ENCODE measurements at places on chromosomes 13 and 19.

GRCh38 chr19:3440082-3440481, 40.2 kb downstream of the SMIM24 start:
- no peak for DNase-seq

DNA sequence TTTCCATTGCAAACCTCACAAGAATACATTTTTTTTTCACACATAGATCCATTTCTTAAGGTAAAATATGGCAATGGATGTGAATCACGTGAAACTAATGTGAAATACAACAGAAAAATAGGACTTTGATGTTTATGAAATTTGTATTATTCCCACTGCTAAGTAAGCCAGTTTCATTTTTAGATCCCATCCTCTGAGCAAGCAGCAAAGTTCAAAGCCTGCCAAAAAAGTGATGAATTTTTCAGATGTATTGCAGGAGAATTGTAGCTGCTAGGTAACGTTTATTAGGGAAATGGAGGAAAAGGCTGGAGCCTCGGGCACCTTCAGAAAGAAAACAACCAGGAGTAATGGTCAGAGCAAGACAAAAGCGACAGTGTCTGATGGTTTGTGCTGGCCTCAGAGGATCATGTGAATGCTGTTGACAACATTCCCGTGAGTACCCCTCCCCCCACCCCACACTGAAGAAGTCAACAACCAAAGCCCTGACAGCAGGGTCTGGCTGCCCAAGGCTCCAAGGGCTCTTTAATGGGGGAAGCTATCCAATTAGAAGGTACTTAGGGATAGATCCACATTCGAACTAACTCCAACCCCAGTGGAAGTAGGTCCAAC, 95.5 kb downstream of the OXGR1 start:
- no peak for DNase-seq

DNA sequence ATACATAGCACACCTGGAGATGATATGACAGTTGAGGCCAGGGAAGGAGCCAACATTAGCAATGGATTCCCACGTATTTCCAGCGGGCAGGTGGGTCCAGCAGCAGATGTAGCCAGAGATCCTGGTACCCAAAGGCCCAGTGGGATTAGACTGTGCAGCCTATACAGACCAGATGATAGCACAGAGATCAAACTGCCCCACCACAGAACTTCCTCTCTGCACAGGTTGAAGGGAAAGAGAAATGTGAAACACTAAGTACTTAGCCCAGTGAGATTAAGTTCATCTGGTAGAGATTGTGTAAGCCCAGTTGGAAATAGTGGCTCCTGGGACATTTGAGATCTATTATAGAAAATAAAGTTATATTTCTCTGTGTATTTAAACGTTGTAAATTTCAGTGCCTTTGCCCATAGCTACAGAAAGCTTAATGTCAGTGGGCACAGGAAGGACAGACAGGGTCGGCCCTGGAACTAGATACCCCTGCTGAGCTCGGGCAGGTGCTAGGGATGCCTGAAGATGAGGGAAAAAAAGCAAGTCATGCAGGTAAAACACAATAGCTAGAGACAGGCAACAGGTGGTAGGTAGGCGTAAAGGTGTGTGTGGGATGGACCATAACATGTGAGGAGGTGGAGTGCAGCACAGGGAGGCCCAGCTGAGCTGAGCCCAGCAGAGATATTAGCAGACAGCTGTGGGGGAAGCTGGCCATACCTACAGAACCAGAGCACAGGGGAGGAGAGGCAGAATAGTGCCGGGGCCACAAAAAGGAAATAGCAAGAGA, 27.3 kb upstream of the SPATA13 start:
- no peak for DNase-seq

- DNase-seq: no peak
Measured at GRCh38 chr19:56566904-56567273, 379 bp upstream of the ZNF470 start.

DNA sequence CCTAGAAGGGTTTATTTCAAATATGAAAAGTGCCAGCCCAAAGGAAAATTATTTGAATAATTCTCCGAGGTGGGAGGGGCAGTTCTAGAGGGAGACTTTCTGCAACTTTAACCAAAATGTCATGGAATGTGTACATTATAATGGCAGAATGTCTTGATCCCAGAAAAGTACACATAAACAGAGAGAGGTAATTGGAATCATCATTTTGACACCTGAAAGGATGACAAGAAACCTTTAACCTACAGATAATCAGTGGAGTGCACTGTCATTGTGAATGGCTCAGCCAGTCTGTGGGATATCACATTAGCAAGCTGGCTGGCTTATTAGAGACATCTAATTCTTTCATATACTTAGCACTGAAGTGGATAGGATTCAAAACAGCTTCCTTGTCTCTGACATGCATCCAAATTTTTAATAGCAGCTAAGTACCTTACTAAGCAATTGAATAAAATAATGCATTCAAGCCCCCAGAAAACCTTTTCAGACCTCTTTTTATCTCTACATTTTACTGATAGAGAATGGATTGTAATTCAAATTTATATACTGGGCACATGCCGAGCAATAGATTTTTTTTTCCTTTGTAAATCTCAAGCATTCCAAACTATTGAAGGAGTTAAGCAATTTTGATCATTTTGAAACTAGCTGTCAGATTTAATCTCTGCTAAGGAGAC, 468.6 kb downstream of the COG6 start:
- DNase-seq: no peak

DNA sequence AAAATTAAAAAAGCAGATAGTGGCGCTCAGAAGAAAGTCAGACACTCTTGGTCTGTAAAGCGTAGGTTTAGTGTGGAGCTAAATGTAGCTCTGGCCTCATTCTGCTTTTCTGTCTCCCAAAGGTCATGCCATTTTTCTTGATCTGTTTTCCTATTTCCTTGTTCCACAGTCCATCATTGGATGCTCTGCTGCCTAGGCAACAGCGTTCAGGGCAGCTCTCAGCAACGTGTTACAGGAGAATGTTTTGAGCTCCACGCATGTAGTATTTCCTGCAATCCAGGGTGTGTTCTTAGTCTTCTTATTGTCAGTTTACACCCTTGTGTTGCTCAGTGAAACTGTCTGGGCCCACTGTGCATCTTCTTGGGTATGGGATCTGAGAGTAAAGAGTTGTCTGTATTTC, 46.0 kb upstream of the PCDH8 start:
- no peak for DNase-seq

DNA sequence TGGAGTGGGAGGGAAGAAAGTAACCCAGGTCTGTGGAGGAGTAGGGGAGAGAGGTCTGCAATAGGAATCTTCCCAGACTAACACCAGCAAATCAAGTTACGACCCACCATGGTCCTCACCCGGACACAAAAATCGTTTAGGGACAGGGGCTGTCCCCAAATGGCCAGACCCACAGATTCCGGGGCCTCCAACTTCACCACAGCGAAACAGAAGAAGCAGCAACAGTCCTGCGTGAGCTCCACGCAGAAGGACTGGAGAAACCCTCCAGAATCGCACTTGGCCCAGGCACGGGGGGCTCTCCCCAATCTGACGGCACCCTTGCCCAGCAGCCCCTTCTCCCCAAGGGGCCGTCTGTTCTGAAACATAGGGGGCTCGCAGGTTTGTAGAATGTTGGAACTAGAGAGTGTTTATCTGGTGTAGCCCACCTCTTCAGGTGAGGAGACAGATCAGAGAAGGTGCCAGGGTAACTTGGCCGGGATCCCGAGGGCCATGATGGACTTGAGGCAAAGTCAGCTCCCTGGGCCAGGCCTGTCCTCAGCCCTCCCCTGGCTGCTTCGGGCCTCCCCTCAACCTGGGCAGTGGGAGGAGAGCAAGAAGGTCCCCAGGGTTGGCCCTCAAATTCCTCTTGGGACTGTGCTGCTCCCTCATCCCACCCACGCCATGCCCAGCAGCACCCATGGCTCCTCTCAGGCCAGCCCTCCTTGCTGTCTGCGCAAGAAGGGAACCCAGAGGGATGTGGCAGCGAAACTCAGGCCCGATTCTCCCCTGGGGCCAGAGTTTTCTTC, 82.5 kb upstream of the GPR183 start:
- DNase-seq: no peak

DNA sequence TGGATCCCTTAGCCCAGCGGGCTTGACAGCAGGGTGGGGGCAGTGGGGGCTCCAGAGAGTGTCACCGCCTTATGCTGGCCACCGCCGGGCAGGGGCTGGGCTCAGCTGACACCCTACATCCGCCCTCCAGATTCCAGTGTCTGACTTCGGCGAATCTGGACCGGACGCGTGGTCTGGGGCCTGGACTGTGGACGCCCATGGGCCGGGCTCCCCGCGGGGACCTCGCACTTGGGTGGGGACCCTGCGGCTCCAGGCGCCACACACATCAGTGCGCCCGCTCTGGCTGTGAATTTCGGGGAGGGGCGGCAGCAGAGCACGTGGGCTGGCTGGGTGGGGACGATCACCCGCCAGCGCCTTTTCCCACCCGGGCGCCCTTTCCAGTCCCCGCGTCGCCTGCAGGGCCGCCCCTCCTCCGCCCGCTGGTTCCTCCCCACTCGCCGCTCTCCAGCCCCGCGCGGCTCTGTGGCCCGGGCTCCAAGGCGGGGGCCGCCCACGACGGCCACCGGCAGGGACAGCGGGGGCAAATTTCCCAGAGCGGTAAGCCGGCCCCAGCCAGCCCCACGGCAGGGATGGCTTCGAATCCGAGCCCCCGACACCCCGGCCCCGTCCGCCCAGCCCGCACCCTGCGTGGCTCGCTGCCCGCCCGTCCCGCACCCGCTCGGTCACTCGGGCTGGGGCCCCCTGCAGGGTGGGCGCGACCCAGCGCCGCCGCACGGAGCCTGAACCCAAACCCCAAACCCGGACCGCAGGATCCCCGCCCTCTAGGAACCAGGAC, 23.3 kb upstream of the ZNF99 start:
- DNase-seq: no peak

GRCh38 chr19:38658462-38659306, 11.2 kb downstream of the ACTN4 start:
- no peak for DNase-seq

DNA sequence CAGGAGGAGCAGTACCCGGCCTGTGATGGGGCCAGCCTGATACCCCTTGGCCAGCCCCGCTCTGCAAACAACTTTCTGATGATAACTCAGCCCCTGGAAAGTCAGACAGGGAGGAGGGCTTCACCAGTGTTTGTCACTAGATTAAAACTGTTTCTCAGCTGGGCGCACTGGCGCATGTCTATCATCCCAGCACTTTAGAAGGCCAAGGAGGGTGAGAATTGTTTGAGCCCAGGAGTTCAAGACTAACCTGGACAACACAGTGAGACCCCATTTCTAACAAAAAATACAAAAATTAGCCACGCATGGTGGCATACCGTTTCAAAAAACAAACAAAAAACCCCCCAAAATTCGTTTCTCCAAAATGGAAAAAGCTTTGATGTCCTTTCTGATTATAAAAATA, 5.5 kb upstream of the CERS1 start:
- DNase-seq: no peak

DNA sequence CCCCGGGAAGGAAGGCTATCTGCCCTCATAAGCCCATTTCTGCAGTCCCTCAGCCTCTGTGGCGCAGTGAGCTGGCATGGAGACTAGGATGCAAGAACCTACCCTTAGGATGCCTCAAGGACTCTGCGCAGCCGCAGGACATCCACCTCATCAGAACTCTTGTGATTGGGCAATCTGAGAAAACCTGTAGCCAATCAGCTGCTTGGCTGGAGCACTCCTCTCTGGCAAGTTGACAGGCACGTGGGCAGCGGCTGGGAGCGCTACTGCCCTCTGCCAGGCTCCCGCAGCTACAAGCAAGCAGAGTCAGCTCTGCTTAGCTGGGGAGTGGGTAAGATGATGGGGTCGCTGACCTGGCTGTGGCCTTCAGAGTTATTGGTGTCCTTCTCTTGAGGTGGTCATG, 1.5 kb upstream of the ECSIT start:
- DNase-seq: peak; percentile 45

- no peak for DNase-seq
Measured at GRCh38 chr19:10333758-10334587, 644 bp upstream of the RAVER1 start.

- DNase-seq: no peak
Measured at GRCh38 chr13:97283888-97284287, 61.8 kb downstream of the MBNL2 start.

- no peak for DNase-seq
Measured at GRCh38 chr13:50679321-50679720, 164.2 kb downstream of the DLEU7 start.

DNA sequence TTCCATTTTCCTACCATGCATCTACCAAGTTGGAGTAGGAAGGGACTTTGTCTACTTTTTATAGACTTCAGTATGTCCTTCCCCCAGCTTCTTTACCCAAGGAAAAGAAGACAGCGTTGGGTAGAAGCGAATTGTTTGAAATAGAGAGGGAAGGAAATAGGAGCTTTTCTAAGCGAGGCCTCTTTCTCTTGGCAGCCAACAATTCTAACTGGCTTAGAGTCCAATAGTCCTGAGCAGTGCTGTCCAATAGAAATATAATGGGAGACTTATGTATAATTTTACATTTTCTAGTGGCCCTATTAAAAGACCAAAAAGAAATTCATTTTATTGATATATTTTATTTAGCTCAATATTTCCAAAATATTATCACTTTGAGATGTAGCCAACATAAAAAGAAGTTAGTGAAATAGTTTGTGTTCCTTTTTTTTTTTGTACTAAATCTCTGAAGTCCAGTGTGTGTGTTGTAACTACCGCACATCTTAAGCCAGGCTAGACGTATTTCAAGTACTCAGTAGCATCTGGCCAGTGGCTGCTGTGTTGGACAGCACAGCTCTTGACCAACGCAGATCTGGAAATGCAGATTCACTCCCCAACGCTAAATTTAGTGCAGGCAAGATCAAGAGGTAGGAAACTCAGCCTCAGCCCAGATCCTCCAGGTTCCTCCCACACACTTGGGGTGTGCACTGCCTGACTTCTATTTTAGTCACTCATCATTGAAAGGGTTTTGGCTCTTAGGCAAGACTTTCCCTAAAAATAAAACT, 179.2 kb downstream of the SHISA2 start:
- no peak for DNase-seq

GRCh38 chr19:50313812-50314536, 15.2 kb downstream of the KCNC3 start:
- DNase-seq: no peak

DNA sequence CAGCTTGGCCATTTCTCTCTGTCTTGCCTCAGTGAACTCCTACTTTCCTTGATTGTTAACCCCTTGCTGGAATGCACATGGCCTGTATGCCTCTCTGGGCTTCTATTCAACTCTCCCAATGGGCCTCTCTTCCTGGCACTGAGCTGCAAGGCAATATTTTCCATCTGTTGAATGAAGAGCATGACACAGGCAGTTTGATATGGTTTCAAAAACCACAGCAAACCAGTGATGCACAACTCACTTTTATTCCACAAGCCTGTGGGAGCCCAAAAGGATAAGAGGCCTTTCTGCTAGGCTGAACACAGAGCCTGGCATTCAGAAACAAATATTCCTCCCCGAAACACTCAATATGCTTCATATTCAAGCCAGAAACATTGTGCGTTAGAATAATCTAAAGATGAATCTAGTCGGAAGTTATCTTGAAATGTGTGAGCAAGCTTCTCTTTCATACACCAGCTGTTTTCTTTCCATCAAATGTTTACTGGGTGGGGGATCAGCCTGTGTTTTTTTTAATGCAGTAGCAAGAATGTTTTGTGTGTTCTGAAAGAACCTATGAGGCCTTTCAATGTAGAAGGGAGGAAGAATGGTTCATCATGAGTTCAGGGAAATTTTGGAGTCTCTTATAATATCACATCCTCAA, 443.1 kb upstream of the SPRY2 start:
- DNase-seq: no peak

- DNase-seq: no peak
Measured at GRCh38 chr19:37329686-37330085, 41.2 kb upstream of the ZNF527 start.

- DNase-seq: no peak
Measured at GRCh38 chr19:30519607-30520205, 147.5 kb downstream of the ZNF536 start.

GRCh38 chr13:52599037-52599847, 43.0 kb upstream of the HNRNPA1L2 start:
- no peak for DNase-seq

Measured in GM12864 (cell line).